Stimulated activated CD8-positive, alpha-beta memory T cell treated with anti-CD3 and anti-CD28 coated beads, Interleukin-4, amount 100 ng/mL, for 4 hours (primary cell): ENCODE measurements at places on chromosomes 5 and 9.

DNA sequence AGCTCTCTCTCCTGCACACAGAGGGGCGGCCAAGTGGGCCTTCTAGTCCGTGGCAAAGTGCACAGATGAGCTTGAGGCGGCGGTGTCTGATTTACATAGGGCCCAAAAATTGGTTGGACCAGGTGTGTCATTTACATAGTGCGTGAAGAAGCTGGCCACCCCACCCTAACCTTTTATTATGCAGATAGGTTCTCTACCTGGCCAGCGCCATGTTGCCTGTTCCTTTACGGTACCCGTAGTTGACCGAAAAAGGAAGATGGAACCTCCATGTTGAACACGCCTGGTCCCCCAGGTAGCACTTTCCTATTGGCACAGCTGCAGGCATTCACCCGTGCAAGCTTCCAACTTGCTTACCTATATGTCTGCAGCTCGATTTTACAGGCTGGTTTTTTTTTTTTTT is 61.5 kb downstream of the GNA14 start:
- DNase-seq, result no peak

DNA sequence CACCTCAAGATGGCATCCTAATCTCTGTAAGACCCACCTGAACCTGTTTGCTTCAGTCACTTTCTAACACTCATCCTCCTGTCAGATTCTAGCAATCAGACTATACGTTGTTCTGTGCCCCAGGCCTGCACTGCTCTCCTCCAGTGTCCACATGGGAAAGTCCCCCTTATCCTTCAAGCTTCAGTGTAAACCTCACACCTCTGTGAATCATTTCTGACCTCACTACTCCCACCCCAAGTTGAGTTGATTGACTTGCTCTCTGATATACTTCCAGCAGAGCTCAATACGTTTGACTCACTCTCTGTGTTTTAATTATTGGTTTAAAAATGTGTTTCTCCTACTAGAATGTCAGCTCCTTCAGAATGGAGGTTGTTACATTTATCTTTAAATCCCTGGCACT is 240.2 kb downstream of the FBXL17 start:
- no peak for DNase-seq

GRCh38 chr9:114271556-114272510 is 51.1 kb upstream of the ORM1 start:
- DNase-seq, result no peak

DNA sequence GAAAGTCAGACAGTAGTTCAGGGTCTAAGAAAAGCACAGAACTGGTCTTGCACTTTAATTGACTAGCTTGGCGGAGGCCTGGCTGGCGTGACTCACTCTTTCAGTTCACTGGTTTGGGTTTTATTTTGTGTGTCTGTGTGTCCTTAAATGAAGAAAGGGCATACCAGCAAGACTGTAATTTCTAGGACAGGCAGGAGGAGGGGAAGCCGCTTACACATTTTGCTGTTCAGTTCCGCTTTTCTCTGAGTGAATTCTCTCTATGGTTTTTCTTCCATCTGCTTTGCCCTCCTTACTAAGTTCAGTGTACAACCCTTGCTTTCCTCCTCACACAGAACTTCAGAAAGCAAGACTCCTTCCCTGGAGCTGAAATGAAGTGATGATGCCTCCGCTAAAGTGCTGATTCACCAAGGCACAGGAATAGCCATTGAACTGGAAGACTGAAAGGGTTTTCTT is 150.8 kb downstream of the MEF2C start:
- DNase-seq, result no peak

DNA sequence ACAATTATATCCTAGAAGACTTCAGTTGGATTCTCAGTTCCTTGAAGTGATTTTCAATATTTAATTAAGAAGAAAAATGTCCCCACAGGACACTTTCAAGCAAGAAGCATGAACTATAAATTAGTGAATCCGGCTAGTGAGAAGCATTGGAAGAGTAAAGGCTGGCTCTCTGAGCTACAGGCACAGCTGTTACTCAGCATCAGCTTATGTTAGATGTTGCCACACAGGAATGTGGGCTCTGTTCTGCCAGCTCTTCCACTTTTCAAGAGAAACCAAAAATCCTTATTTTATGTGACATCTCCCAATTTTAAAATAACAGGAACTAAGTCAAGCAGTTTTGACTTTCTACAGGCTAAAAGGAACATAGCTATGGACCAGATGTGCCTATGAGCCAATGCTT is 14.9 kb downstream of the ZNF474 start:
- no peak for DNase-seq

- DNase-seq, result no peak
Measured at GRCh38 chr5:133995341-133995740, 9.4 kb downstream of the VDAC1 start.

GRCh38 chr5:54965806-54966205 is 19.6 kb downstream of the ESM1 start:
- no peak for DNase-seq

GRCh38 chr5:124866355-124867136 is 120.1 kb upstream of the ZNF608 start:
- no peak for DNase-seq

- no peak for DNase-seq
Measured at GRCh38 chr5:14556015-14556414, 25.6 kb upstream of the OTULINL start.

DNA sequence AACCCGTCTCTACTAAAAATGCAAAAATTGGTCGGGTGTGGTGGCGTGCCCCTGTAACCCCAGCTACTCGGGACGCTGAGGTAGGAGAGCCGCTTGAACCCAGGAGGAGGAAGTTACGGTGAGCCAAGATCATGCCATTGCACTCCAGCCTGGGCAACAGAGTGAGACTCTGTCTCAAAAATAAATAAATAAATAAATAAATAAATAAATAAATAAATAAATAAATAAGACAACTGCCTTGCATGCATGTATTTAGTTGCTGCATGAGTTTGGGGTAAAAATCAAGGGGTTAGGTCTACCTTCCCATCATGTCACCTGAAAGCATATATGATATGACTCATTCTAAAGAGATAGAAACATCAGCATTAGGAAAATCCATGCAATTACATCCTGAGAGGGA is 254.0 kb downstream of the ADAMTSL1 start:
- DNase-seq, result no peak

- DNase-seq, result no peak
Measured at GRCh38 chr9:38046661-38047300, 22.2 kb downstream of the SHB start.

GRCh38 chr5:172114875-172115422 is 73.1 kb downstream of the STK10 start:
- DNase-seq, result peak; percentile 48

DNA sequence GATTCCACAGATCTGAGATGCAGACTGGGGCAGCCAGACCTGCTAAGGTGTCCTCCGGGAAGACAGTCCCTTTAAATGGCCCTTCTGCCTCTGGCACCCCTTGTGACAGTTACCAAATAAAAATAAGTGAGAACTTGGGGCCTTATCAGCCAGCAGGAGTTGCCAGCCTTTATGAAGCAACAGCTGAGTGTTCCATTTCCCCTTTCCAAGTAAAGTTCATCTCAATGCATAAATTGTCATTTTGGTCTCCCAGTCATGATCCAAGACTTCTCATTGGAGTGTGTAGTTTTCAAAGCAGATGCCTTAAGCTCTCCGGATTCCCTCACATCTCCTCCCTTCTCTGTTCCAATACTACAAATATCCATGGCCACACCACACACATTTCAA is 4.1 kb downstream of the PTCH1 start:
- no peak for DNase-seq

DNA sequence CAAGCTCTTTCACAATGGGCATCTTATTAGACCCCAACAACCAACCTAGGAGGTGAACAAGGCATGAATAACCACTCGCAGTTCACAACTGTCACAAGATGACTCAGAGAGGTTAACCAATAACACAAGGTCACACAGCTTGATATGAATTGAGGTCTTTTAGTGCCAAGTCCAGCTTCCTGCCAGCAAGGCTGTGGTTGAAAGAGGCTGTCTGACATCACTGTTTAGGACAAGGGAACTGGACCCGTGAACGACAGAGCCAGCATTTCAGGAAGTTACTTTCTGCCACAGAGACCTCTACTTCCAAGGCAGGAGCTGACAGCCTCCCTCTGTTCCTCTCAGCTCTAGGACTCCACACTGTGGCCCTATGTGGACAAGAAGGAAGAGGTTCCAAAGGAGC is 53.4 kb upstream of the ALDH1B1 start:
- DNase-seq, result no peak

GRCh38 chr5:3837506-3837905 is 241.9 kb downstream of the IRX1 start:
- no peak for DNase-seq

- no peak for DNase-seq
Measured at GRCh38 chr9:18423791-18424531, 50.0 kb upstream of the ADAMTSL1 start.

GRCh38 chr9:92440751-92441046 is 16.4 kb upstream of the OMD start:
- DNase-seq, result no peak

DNA sequence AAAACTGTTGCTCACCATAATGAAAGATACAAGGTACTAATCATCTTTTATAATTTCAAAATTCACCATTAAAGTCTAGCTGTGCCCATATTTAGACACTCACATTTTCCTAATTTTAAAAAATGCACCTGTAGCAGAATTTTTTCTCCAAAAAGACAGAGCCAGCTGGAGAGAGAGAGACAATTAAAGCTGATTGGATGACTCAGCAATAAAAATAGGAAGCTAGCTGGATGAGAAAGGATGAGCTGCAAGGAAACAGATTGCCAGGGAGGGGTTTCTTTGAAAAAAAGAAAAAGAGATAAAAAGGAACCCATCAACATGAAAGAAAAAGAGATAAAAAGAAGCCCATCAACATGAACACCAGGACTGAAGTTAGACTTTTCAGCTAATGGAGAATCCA is 73.8 kb downstream of the HCN1 start:
- DNase-seq, result no peak

DNA sequence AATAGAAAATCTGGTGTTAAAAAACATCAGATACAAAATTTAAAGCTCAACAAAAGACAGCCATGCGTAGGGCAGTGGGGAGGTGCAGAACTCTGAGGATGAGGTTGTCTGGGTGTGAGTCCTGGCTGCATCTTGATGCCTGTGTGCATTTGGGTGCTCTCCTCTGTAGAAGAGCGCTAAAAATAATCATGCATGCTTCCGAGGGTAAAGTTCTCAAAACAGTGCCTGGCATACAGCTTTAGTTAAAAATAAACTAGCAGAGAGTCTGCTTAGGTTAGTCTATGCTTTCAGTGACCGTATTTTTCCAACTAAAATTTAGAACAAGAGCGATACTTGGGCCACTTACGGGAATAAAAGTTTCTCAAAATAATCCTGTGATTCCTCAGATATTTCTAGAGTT is 55.5 kb upstream of the SPATA31C2 start:
- DNase-seq, result no peak

DNA sequence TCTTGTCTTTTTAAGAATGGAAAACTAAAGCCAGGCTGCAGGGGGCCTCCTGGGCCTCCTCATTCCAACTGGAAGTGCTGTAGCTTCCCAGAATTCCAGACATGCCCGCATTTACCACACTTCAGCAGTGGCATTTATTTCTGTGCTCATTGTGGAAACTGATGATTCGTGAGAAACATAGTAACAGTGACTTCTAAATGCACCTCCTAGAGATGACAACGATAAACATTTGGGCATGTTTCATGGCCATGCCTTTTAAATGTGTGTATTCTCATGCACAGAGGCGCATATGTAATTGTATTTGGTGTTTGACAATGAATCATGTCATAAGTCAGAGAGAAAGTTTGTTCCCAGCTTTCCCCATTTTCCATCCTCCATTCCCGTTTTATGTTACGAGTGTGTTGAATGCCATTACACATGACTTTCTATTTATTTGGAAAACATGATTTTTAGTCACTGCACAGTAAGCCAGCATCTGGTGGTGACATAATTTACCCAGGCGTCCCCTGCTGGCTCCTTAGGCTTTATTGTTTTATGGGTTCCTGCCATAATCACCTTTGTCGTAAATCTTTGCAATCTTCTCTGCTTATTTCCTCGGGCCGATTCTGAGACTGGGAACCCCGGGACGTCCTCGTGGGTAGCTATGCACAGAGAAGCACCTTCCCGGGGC is 68.8 kb upstream of the FCN2 start:
- DNase-seq, result no peak

- no peak for DNase-seq
Measured at GRCh38 chr5:23588841-23589326, 81.5 kb downstream of the PRDM9 start.

DNA sequence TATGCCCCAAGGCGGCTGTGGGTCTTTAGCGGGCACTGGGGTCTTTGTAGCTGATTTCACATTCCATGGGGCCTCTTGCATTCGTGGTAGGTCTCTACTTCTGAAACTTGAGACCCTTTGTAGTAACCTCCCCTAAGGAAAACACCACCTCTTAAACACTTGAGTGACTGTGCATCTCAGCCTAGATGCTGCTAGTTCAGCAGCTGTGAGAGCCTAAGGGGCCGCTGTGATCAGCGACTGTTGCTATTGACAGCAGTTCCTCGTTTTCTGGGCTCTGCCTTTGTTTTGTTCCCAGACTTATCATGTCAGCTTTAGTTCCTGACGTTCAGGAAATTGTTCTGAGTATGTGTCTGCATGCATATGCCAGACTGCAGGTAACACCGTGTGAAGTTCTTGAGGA is 171.2 kb downstream of the HSPA4 start:
- DNase-seq, result no peak

DNA sequence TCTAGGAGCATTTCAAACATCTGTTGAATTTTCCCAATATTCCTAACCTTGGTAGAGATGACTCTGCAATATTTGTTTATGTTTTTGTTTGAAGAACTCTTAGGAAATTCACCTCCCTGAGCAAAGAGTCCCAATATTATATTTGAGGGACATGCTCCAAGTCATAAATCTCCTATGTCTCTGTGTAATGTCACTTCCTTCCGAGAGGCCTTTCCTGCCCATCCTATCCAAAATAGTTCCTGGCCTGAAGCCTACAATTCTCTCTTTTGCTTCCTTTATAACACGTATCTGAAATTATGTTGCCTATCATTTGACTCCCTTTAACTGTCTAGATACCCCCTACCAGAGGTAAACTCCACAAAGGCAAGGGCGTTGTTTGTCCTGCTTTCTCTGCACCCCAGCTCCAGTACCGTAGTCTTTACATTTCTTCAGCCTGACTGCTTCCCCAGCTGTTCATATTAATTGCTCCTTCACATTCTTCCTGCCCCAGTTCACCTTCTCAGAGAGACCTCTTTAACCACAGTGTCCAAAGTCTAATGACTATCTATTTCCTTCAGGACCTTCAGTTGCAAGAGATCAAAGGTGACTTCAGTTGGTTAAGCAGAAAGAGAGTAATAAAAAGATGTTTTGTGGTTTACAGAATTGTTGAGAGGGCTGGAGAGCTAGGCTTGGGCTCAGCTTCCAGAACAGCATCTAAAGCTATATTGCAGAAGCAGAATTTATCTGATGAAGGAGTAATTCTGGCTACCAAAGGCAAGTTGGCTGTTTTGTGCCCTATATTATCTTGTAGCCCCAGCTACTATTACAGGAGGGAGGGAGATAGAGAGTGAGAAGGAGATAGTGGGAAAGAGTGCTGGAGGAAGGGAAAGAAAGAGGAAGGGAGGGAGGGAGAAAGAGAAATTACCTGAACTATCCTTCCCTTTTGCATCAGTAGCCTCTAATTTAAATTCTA is 109.3 kb upstream of the TMEM161B start:
- DNase-seq, result no peak
